Germinal center (tissue), 1 donor: ENCODE measurements at places on chromosomes 13 and 19.

DNA sequence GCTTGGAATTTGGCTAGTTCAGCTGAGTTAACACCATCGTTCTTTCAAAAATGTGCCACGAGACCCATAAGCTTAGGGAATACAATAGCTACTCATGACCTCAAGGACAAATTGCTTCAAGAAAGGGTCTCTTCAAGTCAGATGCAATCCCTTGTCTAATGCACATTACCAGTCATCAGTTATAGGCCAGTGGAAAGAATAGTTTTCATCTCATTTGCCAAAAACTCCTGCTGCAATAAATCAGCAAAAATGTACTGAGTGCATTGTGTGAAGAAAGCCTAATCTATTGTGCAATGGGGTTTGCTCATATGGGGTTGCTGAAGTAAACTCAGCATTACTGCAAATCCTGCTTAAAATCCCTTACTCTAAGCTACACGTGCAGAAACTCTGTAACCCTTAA is 208.3 kb upstream of the NBEA start:
- DNase-seq: no peak

GRCh38 chr19:7200736-7201135 is 93.5 kb downstream of the INSR start:
- no peak for DNase-seq

GRCh38 chr13:113861433-113862030 is 2.3 kb downstream of the GAS6 start:
- DNase-seq: no peak

DNA sequence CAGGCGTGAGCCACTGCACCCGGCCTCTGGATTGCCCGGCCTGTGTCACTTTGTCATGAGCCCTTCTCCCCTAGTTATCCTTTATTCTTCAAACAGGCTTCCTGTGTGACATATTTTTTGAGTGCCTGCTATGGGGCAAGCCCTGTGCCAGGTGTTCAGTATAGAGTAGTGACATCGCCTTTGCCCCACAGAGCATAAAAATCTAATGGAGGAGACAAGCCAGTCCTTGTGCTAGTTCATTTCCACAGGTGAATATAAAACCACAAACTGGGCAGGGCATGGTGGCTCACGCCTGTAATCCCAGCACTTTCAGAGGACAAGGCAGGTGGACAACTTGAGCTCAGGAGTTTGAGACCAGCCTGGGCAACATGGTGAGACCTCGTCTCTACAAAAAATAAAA is 43.2 kb downstream of the BBC3 start:
- no peak for DNase-seq

DNA sequence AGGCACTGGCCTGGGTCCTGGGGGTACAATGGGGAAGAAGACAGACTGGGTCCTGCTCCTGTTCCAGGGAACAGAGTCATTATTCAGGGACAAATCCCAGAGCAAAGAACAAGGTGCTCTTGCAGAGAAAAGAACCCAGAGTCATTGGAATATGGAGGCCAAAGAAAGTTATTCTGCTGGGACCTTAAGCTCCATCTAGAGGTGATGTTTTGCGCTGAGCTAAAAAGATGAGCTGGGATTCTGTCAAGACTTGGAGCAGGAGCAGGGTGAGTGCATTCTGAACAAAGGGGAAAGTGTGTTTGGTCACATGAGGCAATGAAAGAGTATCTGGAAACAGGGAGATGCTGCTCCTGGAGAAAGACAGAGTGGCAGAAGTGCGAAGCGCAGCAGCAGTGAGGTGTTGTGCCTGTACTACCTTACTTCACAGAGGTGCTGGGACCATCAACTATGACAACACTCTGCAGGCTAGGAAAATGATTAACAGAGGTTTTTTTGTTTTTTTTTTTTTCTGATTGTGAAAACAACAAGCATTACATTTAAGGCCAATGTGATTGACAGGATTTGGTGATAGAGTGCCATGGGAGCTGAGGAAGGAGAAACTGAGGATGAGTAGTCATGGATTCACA is 95.3 kb upstream of the TNFSF11 start:
- no peak for DNase-seq

DNA sequence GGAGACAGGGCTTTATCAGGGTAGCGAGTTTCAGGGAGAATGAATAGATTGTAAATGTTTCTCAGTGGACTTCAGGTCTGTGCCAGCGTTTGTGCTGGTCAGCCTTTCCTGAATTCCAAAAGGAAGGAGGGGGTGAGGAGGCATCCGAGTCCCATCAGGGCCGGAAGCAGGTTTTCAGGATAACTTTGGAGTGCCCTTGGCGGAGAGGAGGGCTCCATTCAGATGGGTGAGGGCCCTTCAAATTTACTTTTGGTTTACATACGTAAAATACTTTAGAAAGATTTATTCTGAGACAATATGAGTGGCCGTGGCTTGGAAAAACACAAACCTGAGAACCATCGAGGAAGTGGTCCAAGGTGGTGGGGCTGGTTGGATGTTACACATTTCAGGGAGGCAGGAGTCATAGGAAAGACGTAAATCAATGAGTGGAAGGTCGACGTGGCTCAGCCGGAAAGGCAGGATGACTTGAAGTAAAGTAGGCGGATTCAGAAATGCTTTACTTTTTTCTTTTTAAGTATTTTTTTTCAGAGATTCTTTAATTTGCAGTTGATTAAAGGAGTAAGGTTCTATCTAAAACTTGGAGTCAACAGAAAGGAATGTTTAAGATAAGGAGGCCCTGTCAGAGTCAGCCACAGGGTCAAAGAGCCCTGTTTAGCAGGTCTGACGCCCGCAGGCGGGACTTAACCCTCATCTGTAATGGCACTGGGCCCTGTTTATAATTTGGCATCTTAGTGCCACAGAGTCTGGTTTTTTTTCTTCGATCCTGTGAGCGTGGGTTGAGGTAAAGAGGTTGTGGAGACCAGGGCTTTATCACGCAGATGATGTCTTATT is 32.8 kb downstream of the ATP11A start:
- no peak for DNase-seq

GRCh38 chr13:27463500-27463899 is 13.1 kb upstream of the MTIF3 start:
- no peak for DNase-seq

DNA sequence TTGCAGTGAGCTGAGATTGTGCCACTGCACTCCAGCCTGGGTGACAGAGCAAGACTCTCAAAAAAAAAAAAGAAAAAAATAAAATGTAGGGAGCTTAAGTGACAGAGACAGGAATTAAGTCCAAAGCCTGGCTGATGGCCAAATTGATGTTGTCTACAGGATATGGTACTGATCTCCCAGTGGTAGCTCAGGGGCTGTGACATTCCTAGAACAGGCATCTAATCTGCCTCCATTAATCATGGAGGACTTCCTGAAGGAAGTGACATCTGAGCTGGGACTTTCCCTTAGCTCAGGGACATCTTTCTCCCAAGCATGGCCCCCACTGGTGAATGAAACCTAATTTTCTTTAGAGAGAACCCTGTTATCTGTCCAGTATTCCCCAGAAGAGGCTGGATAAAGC is 11.4 kb upstream of the EDDM13 start:
- DNase-seq: no peak

DNA sequence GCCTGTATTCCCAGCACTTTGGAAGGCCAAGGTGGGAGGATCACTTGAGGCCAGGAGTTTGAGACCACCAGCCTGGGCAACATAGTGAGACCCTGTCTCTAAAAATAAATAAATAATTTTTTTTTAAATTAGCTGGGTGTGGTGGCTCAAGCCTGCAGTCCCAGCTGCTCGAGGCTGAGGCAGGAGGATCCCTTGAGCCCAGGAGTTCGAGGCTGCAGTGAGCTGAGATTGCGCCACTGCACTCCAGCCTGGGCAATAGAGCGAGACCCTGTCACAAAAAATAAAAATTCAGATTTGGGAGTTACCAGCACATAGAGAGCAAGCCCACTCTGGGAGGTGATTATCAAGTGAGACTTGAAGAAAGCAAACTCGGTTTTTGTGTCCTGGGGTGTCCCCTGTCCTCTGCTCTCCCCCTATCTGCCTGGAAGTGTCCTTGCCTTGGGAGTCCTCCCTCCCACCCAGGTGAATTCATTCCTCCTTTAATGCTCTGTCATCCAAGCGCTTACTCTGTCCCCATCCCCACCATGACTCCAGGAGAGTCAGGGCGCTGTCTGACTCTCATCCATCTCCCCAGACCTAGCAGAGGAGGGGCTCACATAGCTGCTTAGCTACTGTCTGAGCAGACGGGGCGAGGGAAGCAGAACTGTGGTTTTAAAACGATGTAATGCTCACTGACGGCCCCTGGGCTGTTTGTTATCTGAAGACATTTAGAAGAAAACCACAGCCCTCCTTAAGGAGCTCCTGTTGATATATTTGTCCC is 146.8 kb downstream of the STK24 start:
- no peak for DNase-seq

GRCh38 chr13:53144826-53145225 is 116.2 kb downstream of the OLFM4 start:
- DNase-seq: no peak

DNA sequence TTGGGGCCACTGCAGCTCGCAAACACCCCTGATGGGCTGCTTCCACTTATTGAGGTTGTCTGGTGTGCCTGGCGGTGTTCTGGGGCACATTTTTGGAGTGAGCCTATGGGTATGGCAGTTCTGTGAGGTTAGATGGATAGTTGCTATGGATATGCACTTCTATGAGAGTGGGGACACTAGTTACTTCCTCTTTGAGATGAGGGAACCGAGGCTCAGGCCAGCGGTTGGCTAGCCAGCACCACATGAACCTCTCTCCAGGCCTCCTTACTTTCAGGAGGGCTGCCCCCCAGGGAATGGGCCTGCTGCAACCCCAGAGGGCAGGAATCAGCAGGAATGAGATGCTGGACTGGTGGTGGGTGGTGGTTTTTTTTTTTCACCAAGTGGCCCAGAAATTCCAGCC is 13.5 kb upstream of the PRR19 start:
- no peak for DNase-seq

DNA sequence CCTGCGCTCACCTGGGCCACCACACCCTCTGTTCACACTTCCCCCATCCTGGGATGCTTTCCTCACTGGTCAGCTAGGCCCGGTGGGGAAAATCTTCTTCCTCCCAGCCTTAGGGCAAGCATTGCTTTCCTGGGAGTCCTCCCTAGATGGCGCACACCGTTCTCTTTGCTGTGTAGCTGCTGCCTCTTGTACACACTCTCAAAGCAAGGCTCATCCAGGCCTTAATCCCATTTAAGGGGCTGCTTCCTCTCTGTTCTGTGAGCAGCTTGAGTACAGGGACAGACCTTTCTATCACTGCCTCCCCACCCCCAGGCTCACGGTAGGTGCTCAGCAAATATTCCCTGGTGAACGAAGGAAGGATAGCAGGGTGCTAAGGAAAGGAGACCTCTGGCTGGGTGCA is 11.1 kb downstream of the SLC7A10 start:
- DNase-seq: no peak

DNA sequence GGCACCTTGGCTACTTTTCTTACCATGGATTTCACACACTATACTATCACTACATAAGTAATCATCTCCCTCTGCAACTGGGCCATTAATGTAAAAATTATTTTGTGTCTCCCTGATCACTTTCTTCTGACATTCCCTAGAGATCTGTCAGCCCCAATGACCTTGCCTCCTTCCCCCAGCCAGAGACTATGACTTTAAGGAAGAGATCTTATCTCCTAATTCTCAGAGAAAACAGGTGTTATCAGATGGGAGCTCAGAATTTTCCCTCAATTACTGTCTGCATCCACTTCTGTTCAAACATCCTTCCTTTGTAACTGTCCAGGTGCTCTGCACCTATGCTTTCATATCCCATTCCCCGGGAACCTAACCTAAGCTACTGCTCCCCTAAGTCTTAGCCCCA is 397.5 kb downstream of the DIAPH3 start:
- no peak for DNase-seq

- DNase-seq: no peak
Observed at GRCh38 chr13:50687545-50687944, 155.9 kb downstream of the DLEU7 start.

- no peak for DNase-seq
Observed at GRCh38 chr19:11367528-11367927, 6.9 kb upstream of the SWSAP1 start.

DNA sequence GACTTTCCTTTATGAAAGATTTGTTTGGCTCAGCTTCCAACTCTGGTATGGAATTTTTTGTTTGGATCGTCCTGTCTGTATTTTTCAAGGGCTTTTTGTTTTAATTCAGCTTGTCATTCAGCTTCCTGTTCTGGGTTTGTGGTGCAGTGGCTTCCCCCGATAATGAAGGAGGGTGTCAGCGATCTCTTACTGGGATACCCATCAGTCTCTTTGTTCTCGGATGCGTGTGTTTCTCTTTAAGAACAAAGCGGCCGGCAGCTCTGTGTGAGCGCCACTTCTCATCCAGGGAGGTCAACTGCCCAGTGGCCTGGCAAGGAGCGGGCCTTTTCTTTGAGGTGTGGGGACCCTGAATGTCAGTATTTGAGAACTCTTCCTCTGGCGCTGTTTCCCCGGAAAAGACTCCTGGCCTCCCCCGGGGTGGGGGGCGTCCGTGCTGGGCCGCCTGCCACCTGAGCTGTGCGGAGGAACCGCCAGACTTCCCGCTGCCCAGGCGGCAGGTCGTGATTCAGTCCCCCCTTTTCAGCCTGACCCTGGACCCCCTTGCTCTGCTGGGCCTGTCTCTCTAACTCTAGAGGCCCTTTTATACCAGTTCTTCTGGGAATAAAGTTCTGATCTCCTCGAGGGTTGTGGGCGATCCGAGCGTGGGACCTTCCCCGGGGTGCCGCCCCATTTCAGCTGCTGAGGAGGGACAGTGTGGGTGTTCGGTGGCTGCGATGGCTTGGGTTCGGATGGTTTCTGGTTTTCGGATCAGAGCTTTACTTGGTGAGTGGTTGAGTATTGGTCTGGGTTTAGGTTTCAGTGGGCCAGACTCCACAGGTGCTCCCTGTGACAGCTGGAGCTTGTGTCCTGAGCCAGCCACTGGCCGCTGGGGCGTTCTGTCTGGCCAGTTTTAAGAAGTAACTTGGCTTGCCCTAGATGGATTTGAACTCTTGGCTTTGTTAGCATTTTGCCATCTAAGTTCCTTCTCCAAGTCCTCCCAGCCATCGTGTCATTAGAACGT is 3.4 kb downstream of the SF3A2 start:
- DNase-seq: no peak

DNA sequence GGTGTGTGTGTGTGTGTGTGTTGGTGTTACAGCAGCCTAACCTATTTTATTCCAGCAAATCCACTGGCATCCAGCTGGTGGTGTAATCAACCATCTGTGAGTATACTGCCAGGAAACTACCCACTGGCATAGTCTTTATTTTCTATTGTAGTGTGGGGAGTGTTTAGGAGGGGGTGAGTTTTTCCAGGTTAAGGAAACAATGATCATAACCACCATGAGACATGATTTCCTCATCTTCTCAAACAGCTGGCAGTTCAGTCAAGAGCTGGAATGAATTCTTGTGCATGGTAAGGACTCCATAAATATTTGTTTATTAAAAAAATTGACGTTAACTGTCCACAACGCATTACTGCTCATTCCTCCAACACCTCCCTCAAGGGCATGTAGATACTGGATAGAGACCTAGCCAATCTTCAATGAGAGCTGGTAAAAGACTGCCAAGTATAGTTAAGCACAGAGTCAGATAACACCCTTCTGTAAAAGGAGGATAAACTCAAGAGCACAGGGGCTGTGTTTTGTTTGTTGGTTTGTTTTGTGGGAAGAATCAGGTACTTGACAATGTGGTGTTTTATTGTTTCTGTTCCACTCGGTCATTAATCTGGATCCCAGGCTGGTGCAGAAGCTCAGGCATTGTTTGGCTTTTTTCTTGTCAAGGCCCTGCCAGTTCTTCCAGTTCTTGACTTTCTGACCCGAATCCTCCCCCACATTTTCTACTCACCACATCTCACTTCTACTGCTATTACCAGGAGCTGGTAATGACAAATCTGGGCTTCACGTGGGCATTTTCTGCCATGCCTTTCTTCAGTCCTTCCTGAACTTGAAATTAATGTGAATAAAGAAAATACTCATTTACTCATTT is 31.6 kb upstream of the SLC46A3 start:
- DNase-seq: no peak

GRCh38 chr19:50820549-50821247 is 2.9 kb downstream of the KLK1 start:
- DNase-seq: no peak
